ENCODE measurements at places on chromosomes 2 and 18.

- DNase-seq: no peak
These were observed 31.5 kb downstream of the GREB1L start for GRCh38 chr18:21273568-21273967.

- no peak for DNase-seq
These were observed 236.1 kb downstream of the CDH20 start for GRCh38 chr18:61569176-61569892.

DNA sequence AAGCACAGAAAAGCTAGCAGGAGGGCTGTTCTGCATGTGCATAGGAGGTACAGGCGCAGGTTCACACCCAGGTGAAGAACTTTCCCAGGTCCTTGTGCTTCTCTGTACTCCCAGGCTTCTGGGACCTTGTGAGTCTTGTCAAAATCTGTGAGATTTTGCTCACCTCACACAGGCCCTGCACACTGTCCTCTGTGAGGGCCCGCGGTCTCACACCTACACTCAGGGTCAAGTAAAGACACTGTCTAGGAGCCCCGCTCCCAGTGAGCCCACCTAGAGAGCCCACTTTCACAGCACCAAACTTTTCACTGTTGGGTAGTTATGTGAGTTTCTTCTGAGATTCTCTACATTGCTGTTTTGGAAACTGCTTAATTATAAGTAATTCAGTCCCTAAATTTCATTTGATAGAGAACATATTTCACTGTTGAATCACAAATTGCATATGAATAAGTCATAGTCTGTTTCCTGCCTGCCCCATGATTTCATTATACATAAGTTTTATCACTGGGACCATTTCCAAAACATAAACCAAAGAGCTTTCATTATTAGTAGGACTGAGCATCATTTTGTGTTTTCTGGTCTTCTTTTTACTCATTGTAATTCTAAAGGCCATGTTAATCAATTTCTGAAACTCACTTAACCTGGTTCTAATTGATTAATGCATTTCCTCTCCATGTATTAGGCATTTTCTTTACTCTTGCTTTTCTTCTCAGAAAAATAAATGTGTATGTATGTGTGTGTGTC is 234.2 kb upstream of the SPOPL start:
- no peak for DNase-seq

DNA sequence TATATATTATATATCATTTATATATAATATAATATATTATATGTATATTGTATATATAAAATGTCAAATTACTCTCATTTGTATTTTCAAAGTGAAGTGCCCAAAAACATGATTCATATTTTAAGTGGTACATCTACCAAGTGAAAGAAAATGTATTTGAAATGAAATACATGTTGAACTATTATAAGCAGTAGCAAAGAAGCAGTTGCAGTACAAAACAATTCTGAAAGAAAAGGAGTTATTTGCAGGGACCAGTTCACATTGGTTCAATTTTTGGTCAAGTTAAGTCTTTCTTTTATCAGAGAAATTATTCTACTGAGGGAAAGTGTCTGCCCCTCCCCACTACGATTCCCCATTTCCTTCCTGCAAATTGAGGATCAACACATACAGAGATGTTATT is 51.9 kb downstream of the APLF start:
- DNase-seq: no peak

GRCh38 chr2:161273038-161273760 is 35.0 kb upstream of the PSMD14 start:
- peak; percentile 43 for DNase-seq

DNA sequence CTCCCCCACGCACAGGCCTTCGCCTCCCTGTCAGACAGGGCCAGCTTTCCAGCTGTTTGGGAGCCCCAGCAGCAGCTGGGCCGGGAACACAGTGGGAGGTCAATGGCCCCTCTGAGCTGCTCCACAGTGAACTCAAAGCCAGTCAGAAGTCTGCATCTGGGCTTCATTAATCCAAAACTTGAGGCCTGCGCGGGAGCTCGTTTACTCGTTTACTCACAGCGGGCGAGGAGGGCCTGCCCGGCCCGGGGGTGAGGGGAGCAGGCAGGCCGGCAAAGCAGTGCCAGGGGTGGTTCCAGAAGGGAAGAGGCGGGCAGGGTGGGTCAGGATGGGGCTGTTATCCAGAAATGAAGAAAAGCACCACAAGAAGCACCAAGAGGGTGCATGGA is 36.8 kb upstream of the SEMA4C start:
- no peak for DNase-seq

- DNase-seq: no peak
These were observed 59.4 kb upstream of the RPE start for GRCh38 chr2:209942936-209943605.

All from NCI-H1092 treated with DMSO at 0.1 percent for 48 hours (cell line).